ENCODE measurements at places on chromosomes 3 and 15.

- no peak for DNase-seq
Measured at GRCh38 chr3:114294940-114295480, 1.2 kb downstream of the TIGIT start.

GRCh38 chr3:160200353-160200752, 24.9 kb upstream of the C3orf80 start:
- no peak for DNase-seq

DNA sequence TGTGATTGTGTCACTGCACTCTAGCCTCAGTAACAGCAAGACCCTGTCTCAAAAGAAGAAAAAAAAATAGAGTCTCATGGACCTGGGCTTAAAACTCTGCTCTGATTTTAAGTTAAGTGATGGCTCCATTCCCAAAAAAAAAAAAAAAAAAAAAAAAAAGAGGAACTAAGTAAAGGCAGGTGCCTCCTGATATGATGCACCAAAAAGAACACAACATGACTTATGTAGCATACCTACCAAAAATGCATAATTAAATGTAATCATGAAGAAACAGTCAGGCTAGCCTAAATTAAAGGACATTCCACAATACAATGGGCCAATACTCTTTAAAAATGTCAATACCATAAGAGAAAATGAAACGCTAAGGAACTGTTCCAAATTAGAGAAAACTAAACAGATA, 5.4 kb upstream of the IREB2 start:
- no peak for DNase-seq

DNA sequence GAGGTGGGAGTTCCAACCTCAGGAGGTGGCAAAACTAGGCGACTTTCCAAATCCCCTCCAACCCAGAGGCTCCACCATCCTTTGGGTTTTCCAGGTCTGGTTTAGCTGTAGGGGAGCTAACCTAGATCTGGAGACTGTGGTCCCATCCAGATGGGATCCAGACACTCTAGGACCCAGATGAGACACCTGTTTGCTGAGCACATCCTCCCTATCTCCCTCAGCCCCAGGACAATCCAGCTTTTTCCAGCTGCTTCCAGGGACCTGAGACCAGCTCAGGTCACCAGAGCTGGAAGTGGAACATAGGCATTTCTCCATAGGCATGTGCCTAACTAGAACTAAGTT, 18.2 kb downstream of the CRTAP start:
- no peak for DNase-seq

- DNase-seq, result no peak
Measured at GRCh38 chr15:27448986-27449385, 478.0 kb downstream of the GABRG3 start.

GRCh38 chr3:42490243-42490642, 12.2 kb upstream of the VIPR1 start:
- peak; percentile 46 for DNase-seq

GRCh38 chr3:49716691-49717210, 2.7 kb downstream of the AMIGO3 start:
- no peak for DNase-seq

- no peak for DNase-seq
Measured at GRCh38 chr15:61812476-61812875, 247.8 kb downstream of the VPS13C start.

DNA sequence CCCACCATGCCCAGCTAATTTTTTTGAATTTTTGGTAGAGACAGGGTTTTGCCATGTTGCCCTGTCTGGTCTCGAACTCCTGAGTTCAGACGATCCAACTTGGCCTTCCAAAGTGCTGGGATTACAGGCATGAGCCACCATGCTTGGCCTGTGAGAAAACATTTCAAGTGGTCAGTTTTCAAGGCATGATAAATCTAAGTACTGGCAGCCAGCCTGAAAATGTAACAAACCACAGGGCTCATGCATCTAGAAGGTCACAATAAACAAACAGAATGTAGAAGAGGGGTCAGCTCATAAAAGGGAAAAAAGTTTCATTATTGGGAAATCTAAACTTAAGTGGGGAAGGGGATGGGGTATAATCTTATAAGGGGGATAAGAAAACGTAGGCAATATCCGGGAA, 39.9 kb downstream of the PPCDC start:
- no peak for DNase-seq

DNA sequence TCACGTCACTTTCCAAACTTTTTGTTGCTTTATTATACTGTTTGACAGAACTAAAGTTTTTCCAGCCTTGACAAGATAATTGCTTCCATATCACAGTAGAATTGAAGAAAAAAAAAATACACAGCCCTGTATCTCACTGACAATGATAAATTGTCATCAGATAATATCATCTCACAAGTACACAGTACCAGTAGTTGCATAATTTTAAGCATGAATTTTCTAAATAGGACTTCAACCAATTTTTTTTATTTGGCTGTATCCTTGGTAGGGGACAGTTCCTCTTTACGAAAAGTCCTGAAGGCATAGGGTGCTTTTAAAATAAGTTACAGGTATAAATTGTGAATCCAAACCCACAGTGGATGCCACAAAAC, 230.7 kb downstream of the ATP8B4 start:
- no peak for DNase-seq

Data from GM18507 (cell line).